ENCODE measurements at places on chromosomes 5 and 9.

- no peak for DNase-seq
These were observed 335.3 kb downstream of the DIRAS2 start for GRCh38 chr9:90307167-90307833.

DNA sequence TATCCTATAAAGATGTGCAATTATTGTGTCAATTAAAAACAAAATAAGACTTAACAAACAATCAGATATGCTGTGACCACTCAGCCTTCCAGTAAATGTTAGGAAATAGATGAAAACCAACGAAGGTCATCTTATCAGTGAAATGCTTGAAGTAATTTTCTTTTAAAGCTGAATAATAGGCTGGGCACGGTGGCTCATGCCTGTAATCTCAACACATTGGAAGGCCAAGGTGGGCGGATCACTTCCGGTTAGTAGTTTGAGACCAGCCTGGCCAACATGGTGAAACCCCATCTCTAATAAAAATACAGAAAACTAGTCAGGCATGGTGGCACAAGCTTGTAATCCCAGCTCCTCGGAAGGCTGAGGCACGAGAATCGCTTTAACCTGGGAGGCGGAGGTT, 31.2 kb downstream of the NLN start:
- DNase-seq, result no peak

GRCh38 chr9:27528076-27528885, 1.3 kb downstream of the MOB3B start:
- peak; percentile 29 for DNase-seq

- DNase-seq, result no peak
These were observed 18.1 kb downstream of the PTCH1 start for GRCh38 chr9:95498641-95499040.

GRCh38 chr9:87834357-87834756, 48.3 kb upstream of the SPATA31E1 start:
- DNase-seq, result no peak

GRCh38 chr9:77879437-77879943, 152.1 kb downstream of the GNAQ start:
- DNase-seq, result no peak

Data from effector memory CD4-positive, alpha-beta T cell (primary cell).